ENCODE measurements at places on chromosomes 5 and 9.

DNA sequence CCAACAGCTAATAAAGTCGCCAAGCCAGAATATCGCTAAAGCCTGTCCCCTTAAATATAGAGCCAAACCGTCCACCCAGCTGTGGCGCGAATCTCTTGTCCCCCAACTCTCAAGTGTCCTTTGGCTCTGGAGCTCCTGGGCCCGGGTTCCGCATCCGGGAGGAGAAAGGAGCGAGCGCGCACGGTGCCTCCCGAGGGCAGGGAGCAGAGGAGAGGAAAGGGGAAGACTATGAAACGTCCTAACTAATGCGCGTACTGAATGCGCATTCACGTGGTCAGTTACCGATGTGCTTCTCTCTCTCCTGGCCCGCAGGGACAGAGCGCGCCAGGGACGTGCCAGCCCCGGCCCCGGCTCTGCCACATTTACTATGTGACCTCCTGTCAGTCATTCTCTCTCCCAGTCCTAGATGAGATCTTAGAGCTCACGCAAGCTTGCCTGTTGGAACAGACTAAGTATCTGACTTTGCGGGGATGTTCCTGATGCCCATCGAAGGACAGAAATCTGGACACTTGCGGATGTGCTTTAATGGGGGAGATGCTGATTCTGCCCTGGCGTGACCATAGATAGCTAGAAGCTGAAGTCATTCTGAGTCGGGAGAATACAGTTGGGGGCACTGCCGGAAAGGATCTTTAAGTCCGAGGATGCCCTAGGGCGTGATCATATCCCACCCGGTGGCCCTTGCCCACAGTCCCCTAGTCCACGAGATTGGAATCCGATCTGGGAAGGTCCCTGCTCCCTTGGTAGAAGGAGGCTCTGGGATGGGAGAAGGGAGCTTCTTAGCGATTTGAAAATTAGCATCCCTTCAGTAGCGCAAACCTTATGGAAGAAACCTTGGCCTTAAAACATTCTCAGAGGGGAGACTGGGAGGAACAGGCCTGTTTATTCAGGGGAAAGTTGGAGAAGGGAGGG is 5.7 kb upstream of the EBF1 start:
- no peak for DNase-seq

- DNase-seq, result no peak
Observed at GRCh38 chr9:7117676-7118561, 360.1 kb downstream of the KDM4C start.

DNA sequence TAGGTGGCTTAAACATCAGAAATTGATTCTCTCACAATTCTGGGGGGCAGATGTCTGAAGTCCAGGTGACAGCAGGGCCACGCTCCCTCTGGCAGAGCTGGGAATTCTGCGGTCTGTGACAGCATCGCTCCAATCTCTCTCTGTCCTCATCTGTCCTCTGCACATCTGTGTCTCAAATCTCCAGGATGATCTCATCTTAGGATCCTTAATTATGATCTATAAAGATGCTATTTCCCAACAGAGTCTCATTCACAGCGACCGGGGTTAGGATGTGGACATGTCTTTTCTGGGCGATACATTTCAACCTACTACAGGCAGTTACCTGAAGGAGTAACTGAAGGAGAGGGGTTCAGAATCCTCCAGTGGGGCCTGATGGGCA is 31.4 kb downstream of the ANKRD33B start:
- DNase-seq, result no peak

DNA sequence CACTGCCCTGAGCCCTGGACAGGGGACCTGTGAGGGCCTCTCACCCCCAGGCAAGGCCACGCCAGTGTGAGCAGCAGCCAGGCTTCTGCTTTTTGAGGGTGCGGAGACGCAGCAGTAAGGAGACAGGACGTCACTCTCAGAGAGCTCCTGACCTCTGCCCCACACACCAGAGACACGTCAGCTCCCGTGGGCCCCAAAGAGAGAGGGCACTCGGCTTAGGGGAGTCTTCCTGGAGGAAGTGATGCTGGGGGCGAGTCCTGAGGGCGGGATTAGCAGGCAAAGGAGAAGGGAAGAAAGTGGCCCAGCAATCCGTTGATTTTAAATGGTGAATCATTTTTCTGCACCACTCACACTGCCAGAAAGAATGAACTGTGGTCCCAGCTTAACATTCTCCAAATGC is 24.0 kb upstream of the SLC9A3 start:
- DNase-seq, result no peak

- no peak for DNase-seq
Observed at GRCh38 chr9:13386316-13386715, 106.8 kb upstream of the MPDZ start.

DNA sequence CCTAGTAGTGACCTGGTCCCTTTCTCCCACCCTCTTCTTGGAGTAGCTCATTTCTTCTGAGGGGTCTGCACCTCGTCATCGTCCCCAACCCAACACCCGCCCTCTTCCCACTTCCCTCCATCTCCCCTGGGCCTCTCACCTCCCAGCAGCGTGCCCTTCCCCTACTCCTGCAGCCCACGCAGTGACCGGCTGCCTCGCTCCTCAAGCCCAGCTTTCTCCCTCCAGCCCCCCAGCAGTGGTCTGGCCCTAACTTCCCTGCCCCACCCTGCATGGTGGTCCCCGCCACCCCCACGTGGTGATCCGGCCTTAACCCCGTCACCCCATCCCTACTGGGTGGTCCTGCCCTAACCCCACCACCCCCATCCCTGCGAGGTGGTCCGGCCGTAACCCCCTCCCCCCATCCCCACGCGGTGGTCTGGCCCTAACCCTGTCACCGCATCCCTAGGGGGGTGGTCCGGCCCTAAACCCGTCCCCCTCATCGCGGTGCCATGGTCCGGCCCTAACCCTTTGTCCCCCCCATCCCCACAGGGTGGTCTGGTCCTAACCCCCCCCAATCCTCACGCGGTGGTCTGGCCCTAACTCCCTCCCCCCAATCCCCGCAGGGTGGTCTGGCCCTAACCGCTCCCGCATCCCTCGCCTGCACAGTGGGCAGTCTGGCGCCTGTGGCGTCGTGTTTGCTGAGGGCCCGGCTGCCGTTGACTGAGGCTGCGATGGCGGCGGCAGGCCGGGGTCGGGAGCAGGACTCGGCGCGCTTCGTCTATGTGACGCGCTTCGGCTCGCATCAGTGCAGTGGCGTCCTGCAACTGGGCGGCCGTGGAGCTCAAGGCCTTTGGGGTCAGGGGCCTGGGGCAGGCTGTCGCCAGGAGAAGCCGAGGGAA is at the start of gene C5orf47:
Gene C5orf47, plus strand, starts transcription at position 617 of the 878 bp plus-strand sequence. Its CDS starts 94 bp downstream, at position 711.
- DNase-seq, result no peak

GRCh38 chr5:151123897-151124751 is 33.5 kb downstream of the ANXA6 start:
- peak; percentile 68 for DNase-seq

DNA sequence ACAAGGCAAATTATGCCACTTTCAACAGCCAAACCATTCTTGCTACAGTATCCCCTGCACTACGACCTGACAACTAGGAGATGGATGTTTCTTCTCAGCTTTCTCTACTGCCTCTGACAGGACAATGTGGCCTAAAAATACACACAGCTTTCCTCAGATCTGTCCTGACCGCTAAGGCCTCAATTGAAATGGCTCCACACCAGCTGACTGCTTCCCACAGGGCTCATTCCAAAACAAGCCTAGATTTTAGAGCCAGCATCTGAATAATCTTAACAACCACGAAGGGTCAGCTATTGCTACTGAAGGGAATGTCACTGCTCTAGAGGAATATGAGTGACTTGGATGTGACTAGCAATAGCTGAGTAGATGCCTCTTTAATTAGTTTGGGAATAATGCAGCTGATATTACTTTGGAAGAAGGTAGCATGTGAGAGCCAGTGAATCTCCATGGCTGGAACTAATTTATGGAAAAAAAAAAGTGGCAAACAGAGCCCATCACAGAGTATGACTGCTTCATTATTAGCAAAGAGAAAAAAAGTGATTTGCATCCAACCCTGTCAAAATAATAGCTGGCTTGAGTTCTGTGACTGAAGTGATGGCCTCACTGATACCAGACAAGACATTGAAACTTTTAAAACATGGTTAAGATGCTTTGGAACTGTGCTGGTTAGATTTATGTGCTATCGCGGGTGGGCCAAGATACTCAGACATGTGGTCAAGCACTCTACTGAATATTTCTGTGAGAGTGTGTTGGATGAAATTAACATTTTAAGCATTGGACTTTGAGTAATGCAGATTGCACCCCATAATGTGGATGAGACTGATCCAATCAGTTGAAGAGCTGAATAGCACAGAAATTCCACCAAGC is 450.2 kb downstream of the NR2F1-AS1 start:
- DNase-seq, result no peak

DNA sequence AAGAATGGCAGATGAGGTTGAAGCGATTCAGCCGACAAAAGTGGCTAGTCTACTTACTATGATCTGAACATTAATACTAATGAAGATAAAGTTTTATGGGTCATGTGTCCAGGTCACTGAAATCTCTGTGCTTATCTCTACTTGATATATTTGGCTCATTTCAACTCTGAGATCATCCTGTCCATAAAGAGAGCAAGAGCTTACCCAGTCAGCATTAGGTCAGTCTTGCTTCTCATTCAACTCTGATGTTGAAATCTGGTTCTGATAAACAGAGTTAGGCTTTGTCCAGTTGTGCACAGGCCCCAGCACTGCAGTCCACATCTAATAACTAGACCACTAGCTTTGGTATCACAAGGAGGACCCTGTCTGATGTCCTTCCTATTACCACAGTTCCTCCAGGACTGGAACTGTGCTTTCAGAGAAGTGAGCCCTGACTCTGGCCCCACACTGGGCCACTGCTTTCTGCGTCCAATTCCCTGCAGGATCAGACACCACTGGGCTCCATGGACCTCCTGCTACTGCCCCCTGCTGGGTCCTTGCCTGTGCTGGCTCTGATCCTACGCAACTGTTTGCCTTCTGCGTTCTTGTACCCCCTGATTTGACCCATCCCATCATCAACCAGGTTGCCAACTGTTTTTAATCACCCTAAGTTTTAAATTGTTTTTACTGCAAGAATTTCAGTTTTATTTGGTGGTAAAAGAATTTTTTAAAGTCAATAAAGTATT is 23.7 kb upstream of the FAM120A start:
- no peak for DNase-seq

Measured in A673 (cell line).